ENCODE measurements at places on chromosomes 5 and 9. TPM values are rescaled to one million over a fixed set of nuclear protein-coding genes. Genes with fewer than 3 reads are reported as not detected.

The CNOT8 gene
- 67.1 TPM for total RNA-seq

The RANBP3L gene
- total RNA-seq, result not detected

The RNF180 gene
- not detected for total RNA-seq

The KIAA0825 gene
- 6.2 TPM for total RNA-seq

The ARSI gene
- not detected for total RNA-seq

The CSF2 gene
- total RNA-seq, result 41.4 TPM

The FBP2 gene
- not detected for total RNA-seq

The ACO1 gene
- total RNA-seq, result 12.1 TPM

DNA sequence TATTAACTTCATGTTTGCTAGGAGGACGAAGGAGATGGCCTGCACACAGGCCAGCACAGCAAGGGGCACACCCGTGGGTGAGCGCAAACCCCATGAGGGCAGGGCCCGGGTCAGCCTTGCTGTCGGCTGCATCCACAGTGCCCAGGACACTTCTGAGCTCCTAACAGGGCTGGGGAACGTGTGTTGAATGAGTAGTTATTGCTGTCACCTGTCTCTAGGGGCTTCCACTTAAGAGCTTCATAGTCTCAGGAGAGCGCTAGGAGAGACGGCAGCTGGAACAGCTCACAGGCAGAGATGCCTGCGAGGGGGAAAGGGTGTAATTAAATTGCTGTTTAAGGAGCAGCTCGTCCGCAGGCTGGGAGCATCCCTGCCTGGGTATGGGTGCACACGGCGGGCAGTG is 91.4 kb upstream of the NEURL1B start:
- no peak for DNase-seq

DNA sequence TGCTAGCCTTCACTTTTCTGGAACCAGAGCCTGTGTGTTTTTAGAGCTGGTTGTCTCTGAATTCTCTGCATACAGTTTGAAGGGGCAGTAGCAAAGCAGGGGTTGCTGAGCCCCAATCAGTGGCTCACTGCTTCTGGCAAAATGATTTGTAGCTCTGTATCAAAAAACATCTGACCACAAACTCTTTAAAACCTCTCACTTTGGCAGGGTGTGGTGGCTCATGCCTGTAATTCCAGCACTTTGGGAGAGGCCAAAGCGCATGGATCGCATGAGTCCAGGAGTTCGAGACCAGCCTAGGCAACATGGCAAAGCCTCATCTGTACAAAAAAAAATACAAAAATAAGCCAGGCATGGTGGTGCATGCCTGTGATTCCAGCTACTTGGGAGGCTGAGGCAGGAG is 28.3 kb upstream of the APC start:
- no peak for DNase-seq

GRCh38 chr9:131324736-131325679 is 35.5 kb downstream of the PLPP7 start:
- no peak for DNase-seq

- DNase-seq, result no peak
Measured at GRCh38 chr5:34652466-34652865, 3.7 kb upstream of the RAI14 start.

DNA sequence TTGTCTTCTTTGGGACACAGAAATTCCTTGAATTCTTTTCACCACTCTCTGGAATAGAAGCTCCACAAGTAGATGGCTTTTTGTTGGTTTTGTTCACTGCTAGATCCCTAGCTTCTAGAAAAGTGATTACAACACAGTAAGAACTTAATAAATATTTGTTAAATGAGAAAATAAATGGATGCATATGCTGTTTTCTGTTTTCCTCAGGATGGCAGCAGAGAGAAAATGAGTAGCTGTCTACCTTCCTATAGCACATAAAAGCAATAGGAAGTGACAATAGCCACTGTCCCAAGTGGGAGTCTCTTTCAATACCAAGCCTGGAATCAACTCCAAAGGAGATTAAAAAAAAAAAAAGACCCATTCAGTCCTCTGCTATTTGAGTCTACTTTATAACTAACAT is 100.6 kb upstream of the NREP start:
- no peak for DNase-seq

DNA sequence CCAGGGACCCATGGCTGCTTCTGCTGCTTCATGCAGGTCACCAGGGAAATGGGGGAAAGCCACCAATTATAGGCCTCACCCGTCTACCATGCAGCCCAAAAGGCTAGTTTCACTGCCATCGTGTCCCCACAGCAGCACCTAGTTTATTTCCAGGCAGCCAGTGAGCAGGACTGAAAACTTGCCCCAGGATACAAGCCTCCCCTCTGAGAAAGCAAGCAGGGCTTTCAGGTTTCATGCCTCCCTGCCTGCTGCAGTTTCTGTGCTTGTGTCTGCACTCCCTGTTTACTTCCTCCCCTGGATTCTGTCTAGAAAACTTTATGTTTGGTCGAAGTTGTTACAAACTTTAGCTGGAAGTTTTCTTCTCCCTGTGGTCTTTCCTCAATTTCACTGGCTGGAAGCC is 319.1 kb downstream of the ANXA1 start:
- no peak for DNase-seq

DNA sequence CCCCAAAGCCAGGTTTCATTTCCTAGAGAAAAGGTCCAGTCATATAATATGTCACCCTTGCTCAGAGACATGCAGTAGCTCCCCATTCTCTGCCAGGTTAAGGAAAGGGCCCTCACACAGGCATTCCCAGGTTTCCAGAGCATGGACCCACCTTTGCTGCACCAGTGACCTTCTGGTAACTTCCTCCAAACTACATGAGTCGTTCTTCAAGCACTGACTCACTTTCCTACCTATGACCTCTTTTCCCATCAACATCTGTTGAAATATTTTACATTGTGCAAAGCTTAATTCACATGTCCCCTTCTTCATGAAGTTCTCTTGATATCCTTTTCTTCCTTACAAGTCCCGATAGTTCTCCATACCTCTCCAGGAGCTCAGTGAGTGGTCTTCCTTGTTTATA is 25.9 kb downstream of the SH3TC2 start:
- DNase-seq, result no peak

GRCh38 chr9:136761545-136761981 is 2.8 kb downstream of the LCN15 start:
- no peak for DNase-seq

DNA sequence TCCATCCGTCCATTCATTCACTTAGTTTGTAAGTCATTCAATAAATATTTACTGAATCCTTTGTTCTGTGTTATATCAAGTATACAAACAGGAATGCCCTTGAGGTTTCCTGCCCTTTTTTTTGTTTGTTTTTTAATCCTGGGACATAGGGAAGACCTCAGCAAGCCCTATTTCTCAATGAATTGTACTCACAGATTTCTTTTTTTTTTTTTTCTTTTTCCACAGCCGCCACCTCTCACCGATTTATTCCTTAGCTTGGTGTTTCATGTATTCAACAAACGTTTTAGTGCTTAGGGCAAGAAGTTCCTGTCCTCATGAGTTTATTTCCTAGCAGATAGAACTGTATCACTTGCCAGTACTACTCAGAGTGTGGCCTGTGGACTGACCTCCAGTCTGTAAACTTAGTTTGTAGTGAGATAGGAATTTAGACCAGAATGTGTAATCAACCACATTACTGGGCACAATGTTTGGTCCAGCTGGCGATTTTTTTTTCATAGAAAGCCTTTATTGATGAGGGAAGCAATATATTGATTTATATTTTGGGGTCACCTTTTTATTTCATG is 35.4 kb upstream of the C5orf47 start:
- no peak for DNase-seq

- no peak for DNase-seq
Measured at GRCh38 chr5:59724482-59725391, 168.8 kb downstream of the PDE4D start.

GRCh38 chr5:122442938-122443337 is 130.9 kb downstream of the SNCAIP start:
- no peak for DNase-seq

DNA sequence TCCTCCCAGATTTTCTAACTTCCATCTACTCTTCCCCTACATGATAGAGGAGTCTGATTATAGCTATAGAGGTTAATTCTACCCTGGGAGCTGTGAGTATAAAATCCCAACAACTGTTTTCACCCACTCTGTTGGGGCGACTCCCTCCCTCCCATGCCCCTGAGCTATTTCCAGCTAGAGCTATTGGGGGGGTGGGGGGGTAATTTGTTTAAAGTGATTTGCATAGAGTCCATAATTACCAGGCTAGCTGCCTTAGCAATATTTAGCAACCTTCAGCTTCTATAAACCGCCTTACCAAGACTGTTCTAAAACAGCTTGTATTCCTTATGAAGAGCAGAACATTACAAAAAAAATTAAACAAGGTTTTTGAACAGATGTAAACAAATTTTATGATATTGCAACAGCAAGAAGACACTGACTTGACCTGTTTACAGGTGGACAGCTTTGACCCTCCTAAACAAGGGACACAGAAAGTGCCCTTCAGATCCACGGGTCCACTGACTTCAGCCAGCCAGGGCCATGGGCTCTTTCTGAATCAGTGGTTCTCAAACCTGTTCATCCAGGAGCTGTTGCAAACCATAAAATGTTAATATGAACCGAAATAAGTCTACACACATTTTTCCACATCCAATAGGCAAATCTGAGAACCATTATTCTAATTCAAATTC is 98.2 kb downstream of the OTULIN start:
- no peak for DNase-seq

- no peak for DNase-seq
Measured at GRCh38 chr5:109161914-109162683, 247.7 kb downstream of the PJA2 start.

- DNase-seq, result no peak
Measured at GRCh38 chr9:96302021-96302420, at the start of gene HSD17B3. HSD17B3 (minus strand) TSS chr9:96302176; CDS start chr9:96302104, 72 bp downstream.

GRCh38 chr9:135189497-135189896 is 102.0 kb downstream of the OLFM1 start:
- DNase-seq, result no peak

- DNase-seq, result no peak
Measured at GRCh38 chr5:106876665-106877194, 794.0 kb downstream of the EFNA5 start.

DNA sequence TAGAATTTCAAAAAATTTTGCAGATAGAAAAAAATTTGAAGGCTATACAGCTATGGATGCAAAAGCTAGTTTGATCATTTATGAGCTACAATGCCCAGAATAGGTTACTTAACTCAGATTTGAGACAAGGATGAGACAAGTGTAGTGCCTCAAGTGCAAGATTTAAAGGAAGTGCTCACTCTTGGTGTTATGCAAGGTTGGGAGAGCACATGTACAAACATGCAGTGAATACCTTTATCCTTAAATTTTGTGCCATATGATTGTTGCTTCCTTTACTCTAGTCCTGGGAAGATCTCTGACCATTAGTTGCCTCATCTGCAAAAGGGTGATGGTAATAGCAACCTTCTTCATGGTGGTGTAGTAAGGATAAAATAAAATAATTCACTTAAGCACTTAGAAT is 31.7 kb upstream of the PPP2R2B start:
- no peak for DNase-seq

All from natural killer cell treated with Interleukin-12 subunit alpha and Interleukin-12 subunit beta and Interleukin-15 and Interleukin-18, amount 100 ng/mL, for 72 hours (primary cell).